Fibroblast of pulmonary artery (primary cell): ENCODE measurements at places on chromosomes 6 and 20.

GRCh38 chr6:7176208-7176607 is 68.4 kb downstream of the RREB1 start:
- DNase-seq = no peak

DNA sequence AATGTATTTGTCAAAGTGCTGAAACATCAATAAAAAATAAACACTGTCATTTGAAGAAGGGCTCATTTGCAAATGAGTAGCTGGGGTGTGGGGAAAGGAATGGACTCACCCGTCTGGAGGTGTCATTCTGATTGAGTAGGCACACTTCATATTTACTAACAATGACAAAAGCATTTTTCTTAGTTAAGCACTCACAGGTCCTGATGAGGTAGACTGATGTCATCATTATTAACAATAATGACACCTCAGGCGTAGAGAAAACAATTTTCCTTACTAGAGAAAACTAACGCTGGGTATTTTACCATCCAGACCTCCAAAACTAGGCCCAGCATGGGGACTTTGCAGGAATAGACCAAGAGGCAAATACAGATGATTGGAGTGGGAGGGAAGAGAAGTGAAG is 76.0 kb downstream of the UNC5CL start:
- no peak for DNase-seq

DNA sequence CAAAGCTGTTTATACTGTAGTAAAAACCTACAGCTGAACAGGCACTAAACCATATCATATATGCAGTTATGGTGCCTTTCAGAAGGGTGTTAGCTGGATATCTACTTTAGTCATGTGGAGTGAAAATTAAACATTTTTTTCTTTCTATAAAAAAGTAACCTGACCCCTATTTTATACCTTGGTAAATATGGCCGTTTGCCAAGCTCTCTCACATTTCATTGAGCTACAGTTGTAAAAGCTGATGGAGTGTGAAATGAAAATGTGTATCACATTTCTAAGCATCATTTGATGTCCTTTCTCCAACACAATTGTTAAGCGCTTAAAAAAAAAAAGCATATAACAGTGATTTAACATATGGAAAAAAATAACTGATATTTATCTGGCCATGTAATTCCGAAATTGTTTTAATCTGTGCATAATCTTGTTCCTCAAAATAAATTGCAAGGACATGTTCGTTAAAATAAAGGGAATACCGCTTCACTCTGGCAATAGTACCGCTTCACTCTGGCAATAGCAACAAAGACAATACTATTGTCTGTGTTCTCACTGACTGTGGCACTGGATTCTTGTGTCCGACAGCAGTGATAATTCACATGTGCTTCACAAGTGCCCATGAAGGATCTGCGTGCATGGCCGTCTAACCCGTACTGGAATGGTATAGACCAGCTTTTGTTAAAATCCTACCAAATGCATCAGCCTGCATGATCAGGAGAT is 391.8 kb upstream of the SOX4 start:
- DNase-seq = no peak

- DNase-seq = peak; percentile 56
These were observed 31.2 kb downstream of the PARD6B start for GRCh38 chr20:50762435-50763220.

DNA sequence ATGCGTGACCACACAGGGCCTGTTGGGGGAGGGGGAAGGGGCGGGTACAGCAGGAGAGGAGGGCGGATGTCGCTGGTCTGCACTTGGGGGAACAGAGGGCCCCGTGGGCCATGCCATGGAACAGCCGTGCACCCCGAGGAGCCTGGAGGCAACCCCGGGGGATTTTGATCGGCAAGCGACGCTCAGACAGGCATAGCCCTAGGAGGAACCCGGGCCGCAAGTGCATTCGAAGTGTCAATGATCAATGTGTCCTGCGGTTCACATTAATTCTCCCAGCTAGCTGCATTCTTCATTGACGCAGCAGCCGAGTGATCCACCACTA is 772.8 kb upstream of the DEFB115 start:
- DNase-seq = no peak

- no peak for DNase-seq
These were observed 91.0 kb downstream of the NCR2 start for GRCh38 chr6:41426438-41426851.
